ENCODE measurements at places on chromosomes 13 and 19. TPM values are rescaled to one million over a fixed set of nuclear protein-coding genes. Genes with fewer than 3 reads are reported as not detected.

LILRA2 gene
- not detected for polyA plus RNA-seq

NANOS3 gene
- 0.14 TPM for polyA plus RNA-seq

LGALS14 gene
- 0.77 TPM for polyA plus RNA-seq

ACP7 gene
- polyA plus RNA-seq, result 0.58 TPM

TEX26 gene
- polyA plus RNA-seq, result not detected

SIGLEC14 gene
- polyA plus RNA-seq, result not detected

CACNG7 gene
- 69.8 TPM for polyA plus RNA-seq

- DNase-seq, result no peak
- H3K36me3 ChIP-seq, result no peaks in the 10 kb centered on the region
- no peak overlapping the region for H3K27ac ChIP-seq
Measured at GRCh38 chr13:113604186-113604585, 19.6 kb downstream of the TFDP1 start.

GRCh38 chr19:40629346-40629745 lies 28.2 kb downstream of the LTBP4 start:
- DNase-seq, result no peak
- H3K27me3 ChIP-seq, result no peaks in the 10 kb centered on the region
- no peak overlapping the region for H3K4me3 ChIP-seq
- peaks cover 6% of the 10 kb centered on the region for H3K4me1 ChIP-seq
- no peak overlapping the region for H3K27ac ChIP-seq
- peaks cover 21% of the 10 kb centered on the region for H3K36me3 ChIP-seq

DNA sequence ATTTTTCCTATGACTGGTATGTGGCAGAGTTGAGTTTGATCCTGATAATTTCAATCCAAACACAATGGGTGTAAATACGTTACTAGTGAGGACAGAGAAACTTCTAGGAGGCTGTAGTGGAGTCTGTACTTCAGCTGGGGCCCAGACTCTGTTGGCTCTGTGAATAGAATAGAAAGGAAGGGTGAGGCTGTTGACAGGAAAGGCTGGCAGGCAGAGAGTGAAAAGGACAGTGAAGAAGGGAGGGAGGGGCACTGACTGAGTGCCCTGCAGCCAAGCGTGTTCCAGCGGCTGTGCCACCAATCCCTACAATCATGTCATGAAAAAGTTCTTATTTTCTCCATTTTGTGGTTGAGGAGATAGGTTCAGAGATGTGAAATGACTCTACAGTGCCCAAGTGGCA lies 80.5 kb downstream of the MBNL2 start:
- H3K27ac ChIP-seq, result no peak overlapping the region
- H3K4me1 ChIP-seq, result no peaks in the 10 kb centered on the region
- DNase-seq, result no peak

- no peaks in the 10 kb centered on the region for H3K27me3 ChIP-seq
- no peak overlapping the region for H3K27ac ChIP-seq
- H3K4me1 ChIP-seq, result peaks cover 5% of the 10 kb centered on the region
- DNase-seq, result no peak
- peaks cover 1% of the 10 kb centered on the region for H3K36me3 ChIP-seq
- H3K4me3 ChIP-seq, result no peak overlapping the region
Measured at GRCh38 chr13:102599426-102600012, 2.7 kb downstream of the TPP2 start.

GRCh38 chr19:13864667-13865570 lies 12.0 kb upstream of the NANOS3 start:
- peak overlapping the region; percentile 66 for H3K4me3 ChIP-seq
- no peaks in the 10 kb centered on the region for H3K36me3 ChIP-seq
- H3K27me3 ChIP-seq, result peaks cover 49% of the 10 kb centered on the region
- no peak overlapping the region for H3K27ac ChIP-seq

GRCh38 chr19:17385878-17386611 lies 8.0 kb downstream of the CCDC194 start:
- H3K27ac ChIP-seq, result no peak overlapping the region
- no peaks in the 10 kb centered on the region for H3K36me3 ChIP-seq
- H3K4me3 ChIP-seq, result no peak overlapping the region
- no peaks in the 10 kb centered on the region for H3K27me3 ChIP-seq
- peak; percentile 92 for DNase-seq
- peaks cover 4% of the 10 kb centered on the region for H3K4me1 ChIP-seq

DNA sequence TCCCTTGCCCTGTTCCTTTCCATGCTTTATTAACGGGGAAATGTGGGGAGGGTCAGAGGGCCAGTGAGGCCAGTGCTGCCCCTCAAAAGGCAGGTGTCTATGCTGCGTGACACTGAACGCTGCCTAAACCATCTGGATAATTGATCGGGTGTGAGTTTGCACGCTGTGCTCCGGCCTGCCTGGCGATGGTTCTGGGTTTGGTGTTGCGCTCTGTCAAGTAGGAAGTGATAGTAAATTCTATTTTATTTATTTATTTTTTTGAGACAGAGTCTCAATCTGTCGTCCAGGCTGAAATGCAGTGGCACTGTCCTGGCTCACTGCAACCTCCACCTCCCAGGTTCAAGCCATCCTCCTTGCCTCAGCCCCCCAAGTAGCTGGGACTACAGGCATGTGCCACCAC lies 86.5 kb downstream of the ATP11A start:
- no peak overlapping the region for H3K4me3 ChIP-seq
- no peaks in the 10 kb centered on the region for H3K27me3 ChIP-seq
- peaks cover 11% of the 10 kb centered on the region for H3K4me1 ChIP-seq
- no peak for DNase-seq
- no peak overlapping the region for H3K27ac ChIP-seq

DNA sequence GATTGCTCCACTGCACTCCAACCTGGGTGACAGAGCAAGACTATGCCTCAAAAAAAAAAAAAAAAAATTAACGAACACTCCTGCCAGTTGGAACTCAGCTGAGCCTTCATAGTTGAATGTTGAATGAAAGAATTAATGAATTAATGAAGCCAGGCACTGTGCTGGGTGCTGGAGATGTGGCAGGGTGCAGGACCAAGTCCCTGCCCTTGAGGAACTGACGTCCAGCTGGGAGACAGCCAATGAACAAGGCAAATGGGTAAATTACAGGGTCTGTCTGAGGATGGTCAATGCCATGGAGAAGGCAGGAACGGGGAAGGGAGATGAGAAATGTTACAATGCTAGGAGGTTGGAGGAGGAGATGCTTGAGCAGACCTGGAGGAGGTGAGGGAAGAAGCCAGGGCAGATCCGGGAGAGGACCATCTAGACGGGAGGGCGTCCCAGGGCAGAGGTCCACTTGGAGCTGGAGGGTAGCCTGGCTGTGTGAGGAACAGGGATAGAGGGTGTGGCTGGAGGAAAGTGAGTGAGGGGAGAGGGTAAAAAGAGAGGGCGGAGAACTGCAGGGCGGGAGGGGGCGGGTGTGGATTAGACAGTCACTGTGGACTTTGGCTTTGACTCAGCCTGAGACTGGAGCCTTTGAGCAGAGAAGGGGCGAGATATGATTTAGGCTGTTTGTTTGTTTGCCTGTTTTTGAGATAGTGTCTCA lies 16.8 kb upstream of the IGSF23 start:
- H3K4me1 ChIP-seq, result peaks cover 4% of the 10 kb centered on the region
- no peak overlapping the region for H3K27ac ChIP-seq
- H3K4me3 ChIP-seq, result no peak overlapping the region
- no peak for DNase-seq

DNA sequence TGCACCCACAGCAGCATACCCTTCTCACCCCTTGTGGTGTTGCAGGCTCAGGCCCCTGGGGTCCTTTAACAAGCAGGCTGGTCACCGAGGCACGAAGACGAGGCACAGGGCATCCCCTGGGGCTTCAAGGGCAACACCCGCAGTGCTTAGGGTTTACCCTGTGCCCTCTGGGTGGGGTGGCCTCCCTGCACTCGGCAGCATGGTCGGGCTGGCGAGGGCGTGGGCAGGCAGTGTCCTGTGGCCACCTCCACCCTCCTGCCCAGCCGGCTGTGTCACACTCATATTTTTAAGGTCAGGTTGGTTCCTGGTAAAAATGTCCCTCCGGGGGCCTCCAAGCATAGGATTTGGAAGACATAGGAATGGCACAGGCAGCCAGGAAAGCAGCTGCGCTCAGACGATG lies 11.4 kb upstream of the ZNF135 start:
- no peak overlapping the region for H3K4me3 ChIP-seq
- H3K36me3 ChIP-seq, result no peaks in the 10 kb centered on the region
- no peaks in the 10 kb centered on the region for H3K4me1 ChIP-seq
- no peaks in the 10 kb centered on the region for H3K27me3 ChIP-seq

GRCh38 chr13:96090240-96091101 lies 564 bp downstream of the HS6ST3 start:
- H3K4me3 ChIP-seq, result peak overlapping the region; percentile 58
- no peaks in the 10 kb centered on the region for H3K36me3 ChIP-seq
- H3K4me1 ChIP-seq, result no peaks in the 10 kb centered on the region

- H3K4me3 ChIP-seq, result no peak overlapping the region
- H3K27ac ChIP-seq, result no peak overlapping the region
- H3K4me1 ChIP-seq, result no peaks in the 10 kb centered on the region
Measured at GRCh38 chr13:113875429-113875815, 11.5 kb upstream of the GAS6 start.

DNA sequence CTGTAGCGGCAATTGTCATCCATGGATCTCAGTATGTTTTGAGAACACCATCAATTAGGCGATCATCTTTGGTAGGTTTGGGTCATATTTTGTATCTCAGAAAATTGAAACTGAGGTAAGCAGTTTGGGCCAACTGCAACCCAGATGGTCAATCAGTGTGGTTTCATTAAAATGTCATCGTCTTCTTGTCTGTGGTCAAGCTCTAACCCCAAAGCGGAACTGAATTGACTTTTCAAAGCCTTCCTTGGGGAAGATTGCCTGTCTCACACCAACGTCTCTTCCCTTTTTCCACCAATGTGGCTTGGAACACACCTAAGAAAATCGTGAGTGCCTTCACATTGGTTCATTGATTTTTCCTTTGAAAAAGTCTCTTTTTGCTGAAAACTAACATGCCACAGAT lies 56.3 kb upstream of the UBAC2 start:
- H3K4me3 ChIP-seq, result no peak overlapping the region
- no peak overlapping the region for H3K27ac ChIP-seq
- no peaks in the 10 kb centered on the region for H3K27me3 ChIP-seq
- H3K36me3 ChIP-seq, result no peaks in the 10 kb centered on the region
